ENCODE measurements at places on chromosomes 1 and 21.

GRCh38 chr21:20802631-20803260 is 195.5 kb upstream of the NCAM2 start:
- H3K27me3 ChIP-seq = no peaks in the 10 kb centered on the region
- no peaks in the 10 kb centered on the region for H3K36me3 ChIP-seq
- no peak overlapping the region for H3K27ac ChIP-seq
- no peak for DNase-seq
- H3K4me3 ChIP-seq = no peak overlapping the region
- no peaks in the 10 kb centered on the region for H3K4me1 ChIP-seq

GRCh38 chr1:48055876-48056764 is 58.9 kb upstream of the TRABD2B start:
- no peaks in the 10 kb centered on the region for H3K4me1 ChIP-seq
- no peak overlapping the region for H3K4me3 ChIP-seq
- H3K36me3 ChIP-seq = no peaks in the 10 kb centered on the region
- H3K27me3 ChIP-seq = peaks cover 2% of the 10 kb centered on the region
- DNase-seq = no peak
- no peak overlapping the region for H3K27ac ChIP-seq

- no peak overlapping the region for H3K4me3 ChIP-seq
- H3K27ac ChIP-seq = no peak overlapping the region
- no peaks in the 10 kb centered on the region for H3K27me3 ChIP-seq
- no peak for DNase-seq
- no peaks in the 10 kb centered on the region for H3K36me3 ChIP-seq
Observed at GRCh38 chr1:7643530-7643929, 127.6 kb upstream of the VAMP3 start.

DNA sequence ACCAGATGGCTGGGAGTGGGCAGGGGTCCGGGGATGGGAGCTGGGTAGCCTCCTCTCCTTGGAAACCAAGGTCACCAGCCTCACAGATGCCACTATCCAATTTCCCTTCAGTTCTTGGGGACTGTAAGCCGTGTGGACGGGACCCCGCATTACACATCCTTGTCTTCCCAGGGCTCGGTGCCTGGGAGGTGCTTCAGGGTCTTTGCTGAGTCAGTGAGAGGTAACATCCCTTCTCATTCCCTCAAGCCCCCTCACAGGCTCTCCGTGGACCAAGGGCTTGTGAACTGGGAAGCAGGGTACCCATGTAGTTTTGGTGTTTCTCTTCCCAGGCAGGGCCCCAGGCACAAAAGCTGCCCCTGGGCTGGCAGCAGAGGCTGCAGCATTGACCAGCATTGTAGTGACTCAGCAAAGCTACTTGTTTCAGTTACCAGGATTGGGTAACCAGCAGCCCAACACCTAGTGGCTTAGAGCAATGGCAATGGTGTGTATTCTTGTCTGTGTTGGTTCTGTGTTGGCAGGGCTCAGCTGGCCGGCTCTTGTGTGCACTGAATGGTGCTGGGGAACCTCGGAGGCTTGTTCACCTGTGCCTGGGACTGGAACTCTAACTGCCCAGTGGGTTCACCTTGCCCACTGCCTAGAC is 24.6 kb upstream of the PCBP3 start:
- no peak for DNase-seq
- H3K4me1 ChIP-seq = peaks cover 27% of the 10 kb centered on the region
- no peaks in the 10 kb centered on the region for H3K27me3 ChIP-seq
- H3K27ac ChIP-seq = no peak overlapping the region

DNA sequence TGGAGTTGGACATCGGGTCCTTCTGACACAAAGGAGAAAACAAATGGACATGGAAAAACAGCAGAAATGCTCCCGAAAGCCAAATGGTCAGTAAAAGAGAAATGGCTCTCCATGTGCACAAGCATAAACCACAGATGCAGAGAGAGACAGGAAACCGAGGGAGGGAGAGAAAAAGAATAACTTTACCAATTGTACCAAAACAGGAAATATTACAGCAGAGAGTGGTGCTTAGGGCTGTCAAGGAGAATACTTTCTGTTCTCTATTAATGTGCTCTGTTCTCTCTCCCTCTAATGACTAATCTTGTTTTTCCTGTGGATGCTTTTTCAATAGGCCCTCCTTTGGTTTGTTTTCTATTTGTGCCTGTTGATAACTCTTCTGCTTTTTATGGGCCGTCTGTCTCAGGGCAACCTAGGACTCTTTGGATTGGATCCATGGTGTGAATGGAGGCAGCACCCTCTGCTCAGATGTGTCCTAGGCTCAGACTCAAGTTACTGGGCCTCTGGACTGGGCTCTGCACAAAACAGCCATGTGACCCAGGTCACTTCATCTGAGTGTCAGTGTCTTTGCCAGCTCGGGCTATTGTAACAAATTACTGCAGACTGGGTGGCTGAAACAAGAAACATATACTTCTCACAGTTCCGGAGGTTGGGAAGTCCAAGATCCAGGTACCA is 663.0 kb downstream of the NPHP4 start:
- DNase-seq = no peak
- H3K27me3 ChIP-seq = no peaks in the 10 kb centered on the region
- H3K4me3 ChIP-seq = no peak overlapping the region
- H3K4me1 ChIP-seq = peaks cover 52% of the 10 kb centered on the region

DNA sequence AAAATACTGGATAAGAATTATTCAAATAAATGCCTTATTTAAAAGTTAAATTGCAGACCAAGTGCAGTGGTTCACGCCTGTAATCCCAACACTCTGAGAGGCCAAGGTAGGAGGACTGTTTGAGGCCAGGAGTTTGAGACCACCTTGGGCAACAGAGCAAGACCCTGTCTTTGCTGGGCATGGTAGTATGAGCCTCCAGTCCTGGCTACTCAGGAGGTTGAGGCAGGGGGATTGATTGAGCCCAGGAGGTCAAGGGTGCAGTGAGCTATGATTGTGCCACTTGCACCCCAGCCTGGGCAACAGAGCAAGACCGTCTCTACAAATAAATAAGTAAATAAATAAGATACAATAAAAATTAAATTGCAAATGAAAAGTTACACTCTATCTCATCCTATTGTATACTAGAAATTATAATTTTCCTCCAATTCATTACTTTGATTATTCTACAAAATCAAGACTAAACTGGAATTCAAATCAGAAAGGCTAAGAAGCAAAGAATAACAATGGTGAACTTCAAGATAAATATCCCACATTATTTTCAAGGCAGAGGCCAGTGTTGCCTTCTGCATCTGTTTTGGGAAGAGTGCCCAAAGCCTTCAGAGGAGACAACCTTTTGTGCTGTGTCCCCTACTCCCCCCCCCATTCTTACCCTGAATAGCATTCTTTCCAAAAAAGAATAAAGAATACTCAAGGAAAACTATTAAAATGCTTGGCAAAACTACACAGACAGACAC is 73.3 kb upstream of the IRF2BP2 start:
- DNase-seq = no peak
- no peaks in the 10 kb centered on the region for H3K27me3 ChIP-seq
- no peaks in the 10 kb centered on the region for H3K4me1 ChIP-seq
- H3K4me3 ChIP-seq = no peak overlapping the region
- H3K27ac ChIP-seq = no peak overlapping the region

GRCh38 chr1:94979656-94980581 is 53.0 kb upstream of the CNN3 start:
- no peaks in the 10 kb centered on the region for H3K36me3 ChIP-seq
- DNase-seq = no peak
- no peak overlapping the region for H3K4me3 ChIP-seq
- H3K27me3 ChIP-seq = no peaks in the 10 kb centered on the region
- no peak overlapping the region for H3K27ac ChIP-seq

- no peaks in the 10 kb centered on the region for H3K27me3 ChIP-seq
- no peaks in the 10 kb centered on the region for H3K4me1 ChIP-seq
- H3K27ac ChIP-seq = no peak overlapping the region
- H3K4me3 ChIP-seq = no peak overlapping the region
- no peak for DNase-seq
Observed at GRCh38 chr1:226778657-226779058, 39.6 kb upstream of the ITPKB start.

DNA sequence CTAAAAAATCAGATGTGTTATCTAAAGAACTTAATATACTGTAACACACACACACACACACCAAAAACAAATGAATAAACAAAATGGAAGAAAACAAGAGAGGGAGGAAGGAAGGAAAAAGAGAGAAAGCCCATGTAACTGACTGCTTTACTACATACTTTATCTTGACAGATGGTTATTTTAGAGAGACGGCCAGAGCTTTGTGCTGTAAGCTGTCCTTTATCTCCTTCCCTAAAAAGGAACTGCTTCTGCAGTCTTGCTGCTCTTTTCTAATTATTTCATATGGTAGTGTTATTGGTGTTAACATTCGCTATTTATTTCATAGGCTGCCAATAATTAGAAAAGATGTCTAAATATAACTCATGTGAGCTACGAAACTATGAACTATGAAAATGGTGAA is 1384.6 kb downstream of the MRPL39 start:
- H3K27ac ChIP-seq = no peak overlapping the region
- no peaks in the 10 kb centered on the region for H3K4me1 ChIP-seq
- no peak overlapping the region for H3K4me3 ChIP-seq
- no peaks in the 10 kb centered on the region for H3K36me3 ChIP-seq
- no peaks in the 10 kb centered on the region for H3K27me3 ChIP-seq
- no peak for DNase-seq

DNA sequence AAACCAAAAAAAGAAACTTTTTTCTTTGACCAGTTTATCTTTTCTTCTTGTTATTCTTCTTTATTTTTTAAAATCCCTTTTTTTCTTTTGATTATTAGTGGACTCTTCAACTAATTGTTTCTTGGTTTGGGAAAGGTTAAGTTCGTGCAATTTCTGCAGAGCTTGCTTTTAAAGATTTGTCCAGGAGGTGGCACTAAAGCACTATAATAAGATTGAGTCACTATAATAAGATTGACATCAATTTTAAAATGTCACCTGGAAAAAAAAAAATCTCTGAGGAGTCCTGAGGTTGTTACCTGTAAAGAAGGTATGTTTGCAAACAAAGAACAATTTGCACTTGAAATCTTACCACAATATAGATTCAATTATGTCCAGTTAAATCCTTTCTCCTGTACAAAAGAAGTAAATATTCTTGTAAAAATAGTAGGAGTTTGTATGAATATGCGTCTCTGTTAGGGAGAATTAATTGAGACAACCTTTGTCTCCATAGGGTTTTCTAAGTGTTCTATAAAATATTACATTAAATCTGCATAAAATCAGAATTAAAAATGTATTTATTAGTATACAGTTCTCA is 166.7 kb downstream of the ADGRL4 start:
- DNase-seq = peak; percentile 30
- H3K36me3 ChIP-seq = no peaks in the 10 kb centered on the region
- H3K4me3 ChIP-seq = no peak overlapping the region
- H3K27ac ChIP-seq = no peak overlapping the region
- H3K27me3 ChIP-seq = no peaks in the 10 kb centered on the region
- H3K4me1 ChIP-seq = peaks cover 11% of the 10 kb centered on the region

GRCh38 chr1:99265124-99265523 is 832 bp downstream of the PLPPR4 start:
- no peaks in the 10 kb centered on the region for H3K36me3 ChIP-seq
- H3K27me3 ChIP-seq = peaks cover 44% of the 10 kb centered on the region

DNA sequence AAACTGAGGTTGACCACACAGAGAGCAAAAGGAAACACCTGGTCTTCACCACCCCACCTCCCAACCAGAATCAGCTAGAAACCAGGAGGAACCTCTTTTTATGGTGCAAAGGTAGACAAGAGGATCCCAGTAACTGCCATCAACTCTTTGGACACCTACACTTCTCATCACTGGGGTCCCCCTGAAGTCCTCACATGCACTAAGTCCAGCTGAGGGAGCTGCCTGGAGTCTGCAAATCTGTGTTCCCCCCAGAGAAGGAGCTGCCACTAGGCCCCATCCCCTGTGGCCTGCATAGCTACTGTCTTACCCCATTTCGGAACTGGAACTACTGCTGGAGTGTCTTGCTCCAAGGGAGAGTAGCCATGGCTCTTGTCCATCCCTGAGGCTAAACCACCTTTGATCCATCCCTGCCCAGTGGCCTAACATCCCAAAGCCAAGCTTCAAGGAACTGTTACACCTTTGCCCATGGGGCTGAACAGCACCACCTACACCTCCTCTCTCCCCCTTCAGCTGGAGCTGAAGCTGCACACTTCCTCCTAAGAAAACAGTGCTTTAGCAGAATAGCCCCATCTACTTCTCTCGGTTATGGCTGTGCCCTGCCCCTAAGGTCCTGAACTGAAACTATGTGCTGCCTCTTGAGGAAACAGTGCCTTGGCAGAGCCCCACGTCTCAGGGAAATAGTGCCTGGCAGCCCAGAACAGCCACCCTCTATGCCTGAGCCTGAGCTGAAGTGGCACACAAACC is 85.4 kb upstream of the CD53 start:
- H3K27me3 ChIP-seq = no peaks in the 10 kb centered on the region
- no peak overlapping the region for H3K4me3 ChIP-seq
- peaks cover 42% of the 10 kb centered on the region for H3K4me1 ChIP-seq

DNA sequence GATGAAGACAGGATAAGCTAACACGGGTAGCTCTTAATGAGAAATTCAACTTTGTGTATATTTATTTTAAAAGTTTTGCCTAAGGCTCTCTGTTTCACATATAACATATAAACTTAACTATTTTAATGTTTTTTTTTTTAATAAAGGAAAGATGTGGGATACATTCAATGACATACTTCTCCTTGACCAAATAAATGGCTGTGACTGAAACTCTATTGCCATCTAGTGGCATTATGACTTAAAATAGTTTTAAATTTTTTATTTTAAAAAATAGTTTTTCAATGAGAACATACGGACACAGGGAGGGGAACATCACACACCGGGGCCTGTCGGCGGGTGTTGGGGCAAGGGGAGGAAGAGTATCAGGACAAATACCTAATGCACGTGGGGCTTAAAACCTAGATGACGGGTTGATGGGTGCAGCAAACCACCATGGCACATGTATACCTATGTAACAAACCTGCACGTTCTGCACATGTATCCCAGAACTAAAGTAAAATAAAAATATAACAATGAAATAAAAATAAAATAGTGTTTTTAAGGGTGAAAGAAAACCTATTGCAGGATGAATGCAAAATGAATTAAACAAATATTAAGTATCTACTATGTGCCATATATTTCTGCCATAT is 83.4 kb downstream of the LYST start:
- H3K4me1 ChIP-seq = no peaks in the 10 kb centered on the region
- no peak overlapping the region for H3K27ac ChIP-seq
- H3K27me3 ChIP-seq = no peaks in the 10 kb centered on the region

Measured in activated naive CD4-positive, alpha-beta T cell treated with anti-CD3 and anti-CD28 coated beads for 36 hours (primary cell).